NCI-H2081 (cell line): ENCODE measurements at places on chromosomes 1 and 21.

DNA sequence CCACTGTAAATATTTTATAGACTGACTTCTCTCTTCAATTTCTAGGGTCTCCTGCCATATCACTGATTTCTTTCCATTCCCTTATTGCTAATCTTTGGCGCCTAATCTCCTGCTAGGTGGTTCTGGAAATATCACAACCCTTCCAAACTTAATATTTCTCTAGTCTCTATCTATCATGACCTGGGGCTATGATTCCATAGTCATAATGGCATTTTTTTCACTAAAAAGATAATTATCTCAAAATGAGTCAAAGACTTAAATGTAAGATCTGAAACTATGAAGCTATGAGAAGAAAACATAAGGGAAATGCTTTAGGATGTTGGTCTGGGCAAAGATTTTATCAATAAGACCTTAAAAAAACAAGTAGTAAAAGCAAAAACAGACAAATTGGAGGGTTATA lies 74.2 kb downstream of the LEPR start:
- DNase-seq = no peak

DNA sequence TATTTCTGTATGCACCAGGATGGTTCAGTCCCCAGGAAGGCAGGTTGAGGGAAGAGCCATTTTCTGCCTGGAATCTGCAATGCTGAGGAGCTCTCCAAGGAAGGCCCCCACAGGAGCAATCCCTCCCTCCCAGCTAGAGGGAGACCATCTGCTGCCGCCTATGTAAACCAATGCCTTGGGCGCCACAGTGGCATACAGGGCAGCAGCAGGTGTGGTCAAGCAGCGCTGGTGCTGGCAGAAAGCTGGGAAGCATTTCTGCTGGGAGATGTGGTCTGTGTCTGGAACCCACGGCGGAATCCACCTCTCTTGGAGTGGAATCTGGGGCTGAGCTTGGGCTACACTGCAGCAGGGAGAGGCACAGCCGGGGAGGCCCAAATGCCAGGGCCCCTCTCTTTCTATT lies 283.3 kb downstream of the RRAGC start:
- DNase-seq = no peak

GRCh38 chr1:61088163-61088974 lies 6.0 kb downstream of the NFIA start:
- no peak for DNase-seq

DNA sequence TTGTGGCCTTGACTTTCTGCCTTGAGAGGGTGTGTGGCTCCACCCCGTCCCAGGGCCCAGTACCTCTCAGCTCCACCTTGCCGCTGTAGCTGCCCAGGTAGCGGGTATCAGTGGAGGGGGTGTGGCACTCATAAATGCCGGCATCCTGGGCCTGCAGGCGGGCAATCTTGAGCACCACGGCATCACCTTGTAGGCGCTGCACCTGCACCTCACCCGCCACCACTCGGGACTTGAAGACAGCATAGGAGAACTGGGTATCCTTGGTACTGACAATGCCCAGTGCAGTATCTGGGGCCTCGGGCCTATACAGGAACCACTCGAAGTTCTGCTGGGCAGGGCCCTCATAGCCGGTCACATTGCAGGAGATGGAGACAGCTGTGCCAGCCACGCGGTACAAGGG lies 3.6 kb downstream of the IGSF8 start:
- no peak for DNase-seq

DNA sequence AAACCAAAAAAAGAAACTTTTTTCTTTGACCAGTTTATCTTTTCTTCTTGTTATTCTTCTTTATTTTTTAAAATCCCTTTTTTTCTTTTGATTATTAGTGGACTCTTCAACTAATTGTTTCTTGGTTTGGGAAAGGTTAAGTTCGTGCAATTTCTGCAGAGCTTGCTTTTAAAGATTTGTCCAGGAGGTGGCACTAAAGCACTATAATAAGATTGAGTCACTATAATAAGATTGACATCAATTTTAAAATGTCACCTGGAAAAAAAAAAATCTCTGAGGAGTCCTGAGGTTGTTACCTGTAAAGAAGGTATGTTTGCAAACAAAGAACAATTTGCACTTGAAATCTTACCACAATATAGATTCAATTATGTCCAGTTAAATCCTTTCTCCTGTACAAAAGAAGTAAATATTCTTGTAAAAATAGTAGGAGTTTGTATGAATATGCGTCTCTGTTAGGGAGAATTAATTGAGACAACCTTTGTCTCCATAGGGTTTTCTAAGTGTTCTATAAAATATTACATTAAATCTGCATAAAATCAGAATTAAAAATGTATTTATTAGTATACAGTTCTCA lies 166.7 kb downstream of the ADGRL4 start:
- DNase-seq = peak; percentile 57

DNA sequence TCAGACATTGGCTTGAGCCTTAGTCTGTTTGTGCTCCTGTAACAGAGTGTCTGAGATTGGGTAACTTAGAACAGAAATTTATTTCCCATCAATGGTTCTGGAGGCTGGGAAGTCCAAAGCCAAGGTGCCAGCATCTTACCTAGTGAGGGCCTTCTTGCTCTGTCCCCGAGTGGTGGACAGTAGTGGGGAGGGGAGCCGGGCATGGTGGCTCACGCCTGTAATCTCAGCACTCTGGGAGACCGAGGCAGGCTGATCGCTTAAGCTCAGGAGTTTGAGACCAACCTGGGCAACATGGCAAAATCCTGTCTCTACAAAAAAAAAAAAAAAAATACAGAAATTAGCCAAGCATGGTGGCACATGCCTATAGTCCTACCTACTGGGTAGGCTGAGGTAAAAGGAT lies 336.5 kb upstream of the VAMP3 start:
- DNase-seq = no peak

DNA sequence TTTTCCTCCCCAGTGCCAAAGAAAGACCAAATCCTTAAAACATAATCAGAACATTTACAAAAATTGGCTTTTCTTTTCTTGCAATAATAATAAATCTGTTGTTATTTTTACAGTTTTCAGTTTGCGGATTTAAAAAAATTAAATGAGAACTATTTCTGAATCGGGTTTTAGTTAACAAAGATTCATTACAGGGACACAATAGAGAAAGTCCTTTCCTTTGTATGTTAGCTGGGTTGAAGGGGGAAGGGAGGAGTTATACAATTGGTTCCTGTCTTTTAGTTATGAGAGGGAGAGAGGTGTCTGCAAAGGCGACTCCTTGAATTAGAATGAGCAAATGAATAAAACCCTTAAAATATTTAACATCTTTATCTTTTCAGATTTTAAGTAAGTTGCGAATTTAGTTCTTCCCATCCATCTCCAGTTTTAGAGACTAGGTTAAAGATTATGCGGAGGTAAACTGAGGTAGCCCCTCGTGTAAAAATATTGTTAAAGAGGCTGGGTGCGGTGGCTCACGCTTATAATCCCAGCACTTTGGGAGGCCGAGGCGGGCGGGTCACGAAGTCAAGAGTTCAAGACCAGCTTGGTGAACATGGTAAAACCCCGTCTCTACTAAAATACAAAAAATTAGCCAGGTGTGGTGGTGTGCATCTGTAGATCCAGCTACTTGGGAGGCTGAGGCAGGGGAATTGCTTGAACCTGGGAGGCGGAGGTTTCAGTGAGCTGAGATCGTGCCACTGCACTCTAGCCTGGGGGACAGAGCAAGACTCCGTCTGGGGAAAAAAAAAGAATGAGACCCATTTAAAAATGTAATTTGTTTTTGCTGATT lies 3.9 kb downstream of the SPEN start:
- DNase-seq = no peak

- DNase-seq = no peak
Measured at GRCh38 chr1:81582467-81582986, 218.2 kb upstream of the ADGRL2 start.

DNA sequence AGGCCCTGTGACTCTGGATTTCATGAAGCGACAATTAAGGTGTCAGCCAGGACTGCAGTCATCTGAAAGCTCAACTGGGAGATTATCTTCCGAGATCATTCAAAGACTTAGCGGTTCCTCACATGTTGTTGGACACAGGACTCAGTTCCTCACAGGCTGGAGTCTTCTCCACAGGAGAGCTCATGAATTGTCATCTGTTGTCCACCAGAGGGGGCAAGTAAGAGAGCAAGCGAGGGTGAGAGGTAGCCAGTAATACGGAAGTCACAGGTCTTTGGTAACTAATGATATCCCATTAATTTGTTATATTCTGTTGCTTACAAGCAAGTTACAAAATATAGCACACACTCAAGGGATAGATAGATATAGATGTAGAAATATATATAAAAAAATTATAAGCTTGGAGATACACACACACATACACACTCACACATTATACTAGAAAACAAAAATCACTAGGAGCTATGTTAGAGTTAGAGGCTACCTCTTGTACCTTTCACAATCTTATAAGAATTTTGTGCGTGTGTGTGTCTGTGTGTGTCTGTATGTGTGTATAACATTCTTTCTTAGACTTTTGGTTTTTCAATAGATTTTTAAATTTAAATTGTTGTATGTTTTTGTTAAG lies 1695.3 kb downstream of the BRINP3 start:
- DNase-seq = peak; percentile 30

DNA sequence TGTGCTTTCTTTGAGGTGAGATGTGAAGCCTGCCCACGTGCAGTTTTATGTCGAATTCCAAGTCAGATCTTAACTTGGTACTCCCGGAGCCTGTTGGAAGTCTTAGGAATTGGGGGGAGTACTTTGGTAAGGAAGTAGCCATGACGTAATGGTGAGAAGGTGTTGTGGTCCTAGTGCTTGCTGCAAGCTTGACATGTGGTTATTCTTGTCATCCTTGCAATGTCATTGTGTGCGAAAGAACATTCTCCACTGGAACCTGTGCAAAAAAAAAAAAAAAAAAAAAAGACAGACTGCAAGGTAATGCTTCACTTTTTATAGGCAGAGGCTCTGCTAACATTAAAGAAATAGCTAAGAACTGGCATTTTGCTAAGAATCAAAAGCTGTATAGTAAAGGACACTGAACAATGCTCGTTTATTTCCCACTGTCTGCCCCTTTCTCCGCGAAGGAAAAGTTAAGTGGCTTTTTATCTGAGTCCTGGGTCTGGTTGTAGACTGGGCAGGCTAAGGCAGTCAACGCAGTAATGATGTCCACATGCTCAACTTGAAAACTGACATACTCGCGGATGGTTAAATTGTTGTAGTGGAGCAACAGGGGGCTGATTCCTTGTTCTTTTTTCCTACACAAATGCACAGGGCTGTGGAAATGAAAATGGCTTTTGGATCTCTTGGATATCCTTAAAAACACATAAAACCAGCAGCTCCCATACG lies 2.1 kb downstream of the KAZN start:
- no peak for DNase-seq

- DNase-seq = no peak
Measured at GRCh38 chr1:51119331-51119730, 17.3 kb downstream of the C1orf185 start.

GRCh38 chr1:204493145-204493983 lies 1.2 kb downstream of the PIK3C2B start:
- peak; percentile 16 for DNase-seq

DNA sequence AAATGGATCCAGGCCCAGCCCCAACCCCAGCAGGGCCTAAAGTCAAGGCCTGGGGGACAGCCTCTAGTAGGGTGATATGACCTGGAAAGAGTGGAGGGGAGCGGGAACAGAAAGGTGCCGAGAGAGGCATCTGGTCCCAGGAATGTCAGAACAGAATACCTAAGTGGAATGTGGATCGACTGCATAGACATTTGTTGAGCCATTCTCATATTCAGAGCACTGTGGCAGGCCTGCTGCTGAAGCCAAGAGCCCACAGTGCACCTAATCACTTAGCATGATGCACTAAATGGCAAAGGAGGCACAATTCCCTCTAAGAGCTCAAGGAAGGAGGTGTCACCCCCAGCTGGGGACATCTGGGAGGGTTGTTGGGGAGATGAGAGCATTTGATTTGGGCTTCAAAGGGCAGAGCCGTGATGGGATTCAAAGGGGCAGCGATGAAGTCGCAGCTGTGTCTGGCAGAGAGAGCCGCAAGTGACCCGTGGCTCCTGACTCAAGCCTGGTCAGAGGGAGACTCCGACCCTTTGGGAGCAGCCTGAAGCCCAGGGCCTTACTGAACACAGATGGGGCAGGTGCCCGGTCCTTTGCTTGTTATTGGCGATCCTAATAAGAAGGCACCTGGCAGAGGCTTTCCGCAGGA lies 8.6 kb upstream of the PKP1 start:
- no peak for DNase-seq

GRCh38 chr1:49364676-49365075 lies 588.0 kb upstream of the BEND5 start:
- no peak for DNase-seq

GRCh38 chr1:50300297-50300696 lies 122.9 kb downstream of the DMRTA2 start:
- no peak for DNase-seq

GRCh38 chr1:216024546-216024945 lies 398.7 kb downstream of the USH2A start:
- no peak for DNase-seq

DNA sequence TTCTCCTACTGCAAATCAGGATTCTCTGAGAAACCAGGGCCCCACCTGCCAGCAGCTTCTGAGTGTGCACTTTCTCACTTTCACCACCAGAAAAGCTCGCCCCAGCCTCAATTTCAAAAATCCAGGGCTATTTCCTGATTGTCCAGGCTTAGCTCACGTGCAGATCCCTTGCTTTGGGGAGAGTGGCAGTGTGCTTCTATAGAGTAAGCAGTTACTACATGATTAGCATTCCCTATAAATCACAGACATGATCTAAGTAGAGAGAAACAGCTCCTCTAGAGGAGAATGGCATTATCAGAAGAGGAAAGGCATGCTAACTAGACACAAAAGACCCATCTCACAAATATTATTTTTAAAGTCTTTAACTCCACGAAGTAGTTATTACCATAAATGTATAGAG lies 456.0 kb upstream of the PKN2 start:
- DNase-seq = no peak

DNA sequence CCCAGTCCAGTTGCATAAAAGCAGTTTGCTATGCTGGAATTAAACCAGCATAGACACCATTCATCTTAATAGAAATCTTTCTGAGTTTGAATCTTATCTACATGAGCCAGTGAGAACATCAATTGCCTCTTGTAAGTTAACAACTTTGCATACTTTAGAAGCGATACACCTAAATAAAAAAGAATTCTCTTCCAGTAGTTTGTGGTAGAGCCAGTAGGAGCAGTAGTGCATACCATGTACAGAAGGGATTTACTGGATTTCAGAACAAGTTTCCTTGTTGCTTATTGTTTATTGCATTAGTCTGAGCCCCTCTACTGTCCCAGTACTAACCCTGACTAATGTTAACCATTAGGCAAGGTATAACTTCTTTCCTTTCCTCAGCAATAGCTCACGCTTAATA lies 313.1 kb downstream of the TGFB2 start:
- no peak for DNase-seq

- DNase-seq = no peak
Measured at GRCh38 chr1:176878750-176879536, 285.6 kb downstream of the ASTN1 start.

DNA sequence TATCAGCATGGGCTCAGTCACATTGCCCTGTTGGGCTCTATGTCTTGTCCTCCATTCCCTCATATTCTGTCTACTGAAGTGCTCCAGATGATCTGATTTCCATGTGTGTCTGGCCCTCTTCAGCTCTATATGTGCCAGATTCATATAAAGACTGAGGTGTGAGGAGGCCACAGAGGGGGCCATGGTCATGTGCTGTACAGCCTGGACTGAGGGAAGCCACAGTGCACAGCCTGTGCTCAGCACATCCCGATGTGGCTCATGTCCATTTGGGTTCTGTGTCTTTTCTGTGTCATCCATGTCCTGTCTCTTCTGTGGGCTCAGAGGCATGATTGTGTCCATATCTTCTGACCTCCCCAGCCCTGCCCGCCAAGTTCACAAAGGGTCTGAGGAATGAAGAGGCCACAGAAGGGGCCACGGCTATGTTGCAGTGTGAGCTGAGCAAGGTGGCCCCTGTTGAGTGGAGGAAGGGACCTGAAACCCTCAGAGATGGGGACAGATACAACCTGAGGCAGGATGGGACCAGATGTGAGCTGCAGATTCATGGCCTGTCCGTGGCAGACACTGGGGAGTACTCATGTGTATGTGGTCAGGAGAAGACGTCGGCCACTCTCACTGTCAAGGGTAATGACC lies 97.0 kb downstream of the OBSCN start:
- no peak for DNase-seq
